Panc1 (cell line): ENCODE measurements at places on chromosomes 16 and 17. TPM values are rescaled to one million over a fixed set of nuclear protein-coding genes. Genes with fewer than 3 reads are reported as not detected.

The HERPUD1 gene
- 45.2 TPM for total RNA-seq

The TNK1 gene
- total RNA-seq = 6.2 TPM

The LHX1 gene
- total RNA-seq = 8.6 TPM

The NOXO1 gene
- total RNA-seq = 4.0 TPM

The MYH2 gene
- total RNA-seq = not detected

The KCNJ18 gene
- not detected for total RNA-seq

The TP53TG3B gene
- total RNA-seq = 0.18 TPM

The STH gene
- total RNA-seq = not detected

The GSDMA gene
- not detected for total RNA-seq

The KRT31 gene
- not detected for total RNA-seq

The HCFC1R1 gene
- 67.3 TPM for total RNA-seq

The SSTR5 gene
- total RNA-seq = 2.8 TPM

The CMTM2 gene
- total RNA-seq = not detected

The SCIMP gene
- total RNA-seq = not detected

The MYH11 gene
- 0.51 TPM for total RNA-seq

The KIF19 gene
- not detected for total RNA-seq

The RHBDF1 gene
- total RNA-seq = 41.7 TPM

The NCOR1 gene
- total RNA-seq = 83.8 TPM

The DUS2 gene
- 12.1 TPM for total RNA-seq

The CSH1 gene
- not detected for total RNA-seq

The TBC1D3 gene
- not detected for total RNA-seq

The CES5A gene
- total RNA-seq = not detected

The G6PC1 gene
- 0.08 TPM for total RNA-seq
